Kasumi-1 (cell line): ENCODE measurements at places on chromosomes 6 and 20.

GRCh38 chr6:166800137-166800536 is 156.2 kb downstream of the RNASET2 start:
- DNase-seq, result no peak

GRCh38 chr20:58179432-58180099 is 48.9 kb downstream of the ANKRD60 start:
- DNase-seq, result peak; percentile 33

- DNase-seq, result no peak
Observed at GRCh38 chr6:49743429-49743828, 759 bp downstream of the CRISP3 start.

DNA sequence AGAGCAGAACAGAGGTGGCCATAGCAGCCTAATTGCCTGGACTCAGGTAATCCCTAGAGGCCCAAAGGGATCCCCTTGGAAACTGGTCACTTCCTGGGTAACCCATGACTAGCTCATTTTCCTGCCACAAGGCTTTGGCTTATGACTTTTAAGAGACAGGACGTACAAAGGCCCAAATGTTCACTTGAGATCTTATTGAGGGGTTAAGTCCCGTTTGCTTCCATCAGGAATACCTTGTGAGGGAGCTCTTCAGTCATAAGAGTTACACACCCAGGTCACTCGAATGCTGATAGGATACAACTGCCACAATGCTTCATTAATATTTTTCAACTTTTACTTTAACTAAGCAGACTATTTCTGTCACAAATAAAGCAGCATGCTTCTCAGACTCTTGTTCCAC is 51.7 kb downstream of the TMEM170B start:
- DNase-seq, result no peak

DNA sequence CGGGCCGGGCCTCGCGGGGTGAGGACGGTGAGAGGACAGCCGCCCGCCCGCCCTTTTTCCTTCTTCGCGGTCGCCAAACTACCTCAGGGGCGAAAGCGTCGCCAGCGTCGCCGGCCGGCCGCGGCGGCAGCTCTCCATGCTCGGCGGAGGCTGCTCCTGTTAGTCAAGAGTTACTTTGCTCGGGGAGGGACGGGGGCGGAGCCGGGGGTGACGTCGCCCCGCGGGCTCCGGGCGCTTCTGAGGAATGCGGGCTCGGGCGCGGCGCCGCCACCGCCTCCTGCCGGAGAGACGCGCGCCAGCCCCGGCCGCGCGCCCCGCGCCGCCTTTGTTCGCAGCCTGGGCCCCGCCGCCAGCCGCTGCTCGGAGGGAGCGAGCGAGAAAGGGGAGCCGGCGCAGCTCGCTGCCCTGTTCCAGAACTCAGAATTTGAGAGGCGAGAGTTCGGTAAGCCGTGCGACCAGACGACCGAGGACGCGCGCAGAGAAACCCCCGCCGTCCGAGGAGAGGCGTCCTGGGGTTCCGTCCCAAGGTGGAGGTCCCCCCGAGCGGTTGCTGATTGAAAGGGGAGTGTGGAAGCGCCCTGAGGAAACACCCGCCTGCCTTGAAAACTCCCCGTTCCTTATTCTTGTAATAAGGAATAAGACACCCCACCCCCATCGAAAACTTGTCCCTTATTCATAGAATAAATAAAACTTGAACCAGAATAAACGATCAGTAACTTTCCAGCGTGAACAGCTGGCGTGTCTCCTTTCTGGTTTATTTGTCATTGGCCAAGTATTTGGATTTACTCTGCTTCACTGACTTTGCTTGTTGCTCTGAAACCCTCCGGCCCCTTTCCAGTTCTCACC is at the start of gene PTPRK:
Gene PTPRK, minus strand, starts transcription at position 164 of the 846 bp plus-strand sequence. CDS start 241 bp downstream, outside the sequence.
- peak; percentile 82 for DNase-seq

GRCh38 chr20:10094566-10095173 is 59.9 kb downstream of the ANKEF1 start:
- DNase-seq, result no peak

GRCh38 chr20:539191-539590 is 4.4 kb downstream of the CSNK2A1 start:
- DNase-seq, result peak; percentile 47

DNA sequence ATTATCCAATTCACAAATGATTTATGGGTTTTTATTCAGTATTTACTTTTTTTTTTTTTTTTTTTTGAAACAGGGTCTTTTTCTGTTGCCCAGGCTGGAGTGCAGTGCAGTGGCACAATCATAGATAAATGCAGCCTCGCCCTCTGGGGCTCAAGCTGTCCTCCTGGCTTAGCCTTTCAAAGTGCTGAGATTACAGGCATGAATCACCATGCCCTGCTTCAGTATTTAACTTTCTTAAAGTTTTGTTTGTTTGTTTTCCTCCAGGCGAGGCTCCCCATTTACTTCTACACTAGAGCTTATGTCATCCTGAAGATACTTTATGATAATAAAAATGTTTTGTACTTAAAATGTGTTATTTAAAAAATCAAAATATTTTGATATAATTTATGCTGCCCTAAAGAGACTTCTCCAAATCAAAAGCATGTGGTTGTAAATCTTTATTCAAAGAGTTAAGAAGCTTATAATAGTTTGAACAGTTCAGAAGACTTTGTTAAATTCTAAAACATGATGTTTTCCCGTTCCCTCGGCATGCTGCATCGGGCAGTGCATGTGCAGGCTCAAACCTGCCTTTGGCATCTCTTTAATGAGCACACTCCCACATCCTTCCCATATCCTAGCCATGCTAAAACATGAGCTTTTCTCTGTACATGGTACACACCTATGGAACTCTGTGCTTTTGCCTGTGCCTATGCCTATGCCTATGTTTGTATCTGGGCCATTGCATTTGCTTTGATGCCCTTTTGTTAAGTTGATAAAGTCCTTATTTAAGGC is 11.0 kb downstream of the SMPDL3A start:
- no peak for DNase-seq
